ENCODE measurements at places on chromosomes 12 and 14.

- no peak for DNase-seq
Measured at GRCh38 chr14:24844011-24844410, 205.9 kb downstream of the STXBP6 start.

DNA sequence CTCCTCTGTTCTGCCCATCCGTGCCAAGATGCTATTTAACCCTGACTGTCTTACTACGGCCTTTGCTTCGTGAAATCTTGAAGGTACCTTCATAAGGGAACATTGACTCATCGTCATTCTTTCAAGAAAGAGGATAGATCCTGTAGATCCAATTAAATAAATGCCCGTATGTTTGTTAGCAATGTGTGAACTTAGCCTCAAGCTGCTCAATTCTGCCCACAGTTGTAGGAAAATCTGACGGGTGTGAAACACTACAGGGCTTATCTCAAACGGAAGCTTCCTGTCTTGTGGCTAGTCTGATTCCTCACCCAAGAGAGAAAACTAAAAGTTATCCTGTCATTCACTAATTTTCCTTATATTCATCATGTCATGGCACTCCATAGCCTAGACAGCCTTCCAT lies 168.0 kb upstream of the TBX3 start:
- no peak for DNase-seq

DNA sequence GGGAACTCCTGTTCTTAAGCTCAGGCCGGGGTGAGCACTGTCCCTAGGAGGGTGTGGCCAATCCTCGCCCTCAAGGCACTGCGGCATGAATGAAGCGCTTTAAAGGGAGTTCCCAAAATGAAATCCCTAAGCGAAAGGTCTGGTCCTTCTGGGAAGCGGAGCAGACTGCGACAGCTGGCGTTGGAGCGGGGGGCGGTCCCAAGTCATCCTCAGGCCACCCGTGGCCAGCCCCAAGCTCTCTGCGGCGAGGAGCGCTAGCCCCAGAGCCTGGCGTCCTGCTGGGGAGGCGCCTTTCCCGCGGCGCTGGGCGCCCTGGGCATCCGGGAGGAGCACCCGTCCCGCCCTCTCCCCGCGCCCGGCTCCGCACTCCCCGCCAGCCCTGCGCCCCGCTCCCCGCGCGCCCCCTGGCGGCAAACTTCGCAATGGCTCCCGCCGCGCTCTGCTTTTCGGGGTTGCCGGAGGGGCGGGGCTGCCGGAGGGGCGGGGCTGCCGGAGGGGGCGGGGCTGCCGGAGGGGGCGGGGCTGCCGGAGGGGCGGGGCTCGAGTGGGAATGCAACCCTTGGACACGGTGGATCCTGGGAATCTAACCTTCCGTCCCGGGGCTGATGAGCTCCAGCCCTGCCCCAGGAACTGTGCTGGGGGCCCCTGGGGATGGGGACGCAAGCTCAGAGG lies 25.4 kb downstream of the ZBTB42 start:
- peak; percentile 93 for DNase-seq

DNA sequence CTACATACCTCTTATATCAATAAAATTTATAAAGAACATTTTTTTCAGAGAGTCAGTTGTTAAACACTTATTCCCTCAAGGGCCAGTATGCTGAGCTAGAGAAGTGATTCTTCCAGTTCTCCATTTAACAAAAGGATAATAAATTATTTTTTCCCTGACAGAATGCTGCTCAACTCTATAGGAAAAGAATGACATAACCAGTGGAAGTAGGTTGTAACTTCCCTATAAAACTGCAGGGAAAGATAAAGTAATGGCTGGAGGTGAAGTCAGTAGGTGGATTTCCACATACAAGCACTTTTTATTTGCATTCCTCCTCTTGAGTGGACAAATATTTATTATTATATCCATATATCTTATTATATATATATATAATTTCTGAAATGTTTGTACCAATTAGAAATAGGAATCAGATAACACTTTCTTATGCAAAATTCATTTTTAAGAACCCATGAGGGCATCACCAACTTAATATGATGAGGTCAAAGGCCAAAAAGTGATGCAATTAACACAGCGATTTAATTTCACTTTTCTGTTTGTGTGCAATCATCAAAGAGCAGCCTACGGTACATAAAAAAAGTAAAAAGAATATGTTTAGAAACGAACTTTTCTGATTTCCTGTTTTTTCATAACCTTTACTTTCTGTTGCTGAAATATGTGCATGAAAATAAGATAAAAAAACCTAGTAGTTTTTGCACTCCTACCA lies 175.3 kb downstream of the PRKD1 start:
- DNase-seq: no peak

- DNase-seq: no peak
Measured at GRCh38 chr14:104550340-104550860, 29.2 kb upstream of the C14orf180 start.

- DNase-seq: no peak
Measured at GRCh38 chr12:47832263-47832933, 12.7 kb upstream of the HDAC7 start.

DNA sequence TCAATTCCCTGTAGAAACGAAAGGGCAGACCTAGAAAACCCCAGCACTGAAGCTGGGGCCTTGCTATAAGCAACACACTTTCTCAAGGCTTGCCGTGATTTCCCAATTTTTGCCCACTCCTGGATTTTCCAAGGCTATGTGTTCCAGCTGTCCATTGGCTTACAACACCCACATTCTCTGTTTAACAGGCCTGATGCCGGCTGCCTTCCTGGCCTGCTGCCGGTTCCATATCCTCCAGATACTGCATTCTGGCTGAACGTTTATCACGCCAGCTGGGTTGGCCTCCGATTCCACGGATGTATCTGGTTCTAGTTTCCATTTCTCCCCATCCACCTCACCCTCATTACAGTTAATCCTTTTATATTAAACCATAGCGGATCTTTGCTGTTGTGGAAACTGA lies 2.0 kb upstream of the PCNX1 start:
- no peak for DNase-seq

GRCh38 chr12:116534311-116535121 lies 24.7 kb upstream of the MAP1LC3B2 start:
- no peak for DNase-seq

- DNase-seq: no peak
Measured at GRCh38 chr14:24605435-24606190, 3.9 kb downstream of the GZMH start.

DNA sequence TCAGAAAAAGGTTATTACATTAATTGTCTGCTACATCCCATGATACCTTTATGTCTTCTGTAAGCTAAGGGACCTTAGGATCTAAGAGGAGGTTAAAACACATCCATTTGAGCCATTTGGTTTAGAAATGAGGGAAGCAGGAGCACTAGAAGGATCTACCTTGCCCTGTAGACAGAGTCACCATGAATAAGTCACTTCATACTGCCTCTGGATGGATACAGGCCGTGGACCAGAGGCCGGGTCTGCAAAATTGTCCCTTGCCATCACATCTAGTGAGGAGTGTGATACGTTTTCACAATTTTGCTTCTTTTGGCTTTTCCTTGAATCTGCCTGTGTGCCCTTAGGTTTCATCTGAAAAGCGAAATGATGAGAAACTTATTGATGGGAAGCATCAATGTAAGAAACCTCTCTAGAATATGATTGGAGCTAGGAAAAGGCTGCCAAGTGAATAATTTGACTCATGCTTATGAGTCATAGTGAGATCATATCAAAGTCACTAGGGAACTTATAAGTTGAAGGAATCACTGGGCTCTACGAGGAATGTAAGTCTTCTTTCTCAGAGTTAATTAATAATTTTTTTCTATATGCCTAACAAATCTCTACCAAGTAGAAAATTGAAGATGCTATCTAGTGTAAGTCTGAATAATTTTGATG lies 10.8 kb downstream of the GLRX5 start:
- no peak for DNase-seq

DNA sequence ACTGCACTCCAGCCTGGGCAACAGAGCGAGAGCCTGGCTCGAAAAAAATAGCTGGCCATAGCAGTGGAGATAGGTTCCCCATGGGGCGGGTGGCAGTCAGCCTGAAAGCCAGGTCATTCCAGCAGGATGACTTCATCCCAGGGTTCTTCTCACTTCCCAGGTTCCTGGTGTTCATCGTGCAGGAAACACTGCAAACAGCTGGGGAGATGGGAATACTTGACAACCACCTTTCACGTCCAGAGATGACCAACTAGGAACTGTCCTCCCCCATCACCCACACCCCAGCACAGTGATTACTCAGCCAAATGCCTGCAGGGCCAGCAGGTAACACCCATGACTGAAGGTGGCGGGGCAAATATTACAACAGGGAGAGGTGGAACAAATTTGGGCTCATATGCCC lies 1.7 kb downstream of the VSIG10 start:
- DNase-seq: no peak

- DNase-seq: no peak
Measured at GRCh38 chr12:50072198-50072907, 12.8 kb upstream of the SMARCD1 start.

GRCh38 chr12:54555670-54556257 lies 6.4 kb downstream of the PDE1B start:
- DNase-seq: no peak

DNA sequence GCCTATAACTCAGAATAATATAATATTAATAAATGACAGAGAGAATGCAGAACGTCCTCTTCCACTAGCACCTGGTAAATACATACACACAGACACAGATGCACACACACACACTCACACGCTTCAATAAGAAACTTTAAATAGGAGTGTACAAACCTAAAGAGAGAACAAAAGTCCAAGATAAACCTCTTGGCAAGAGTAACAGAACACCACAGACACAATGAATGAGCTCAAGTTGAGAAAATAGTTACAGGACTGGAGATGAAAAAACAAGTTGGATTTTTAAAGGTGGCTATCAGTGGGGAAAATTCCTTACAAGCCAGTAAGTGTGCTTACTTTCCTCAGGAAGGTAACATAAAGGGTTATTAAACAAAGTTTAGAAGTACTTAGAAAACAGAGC lies 35.2 kb downstream of the CRY1 start:
- DNase-seq: no peak

DNA sequence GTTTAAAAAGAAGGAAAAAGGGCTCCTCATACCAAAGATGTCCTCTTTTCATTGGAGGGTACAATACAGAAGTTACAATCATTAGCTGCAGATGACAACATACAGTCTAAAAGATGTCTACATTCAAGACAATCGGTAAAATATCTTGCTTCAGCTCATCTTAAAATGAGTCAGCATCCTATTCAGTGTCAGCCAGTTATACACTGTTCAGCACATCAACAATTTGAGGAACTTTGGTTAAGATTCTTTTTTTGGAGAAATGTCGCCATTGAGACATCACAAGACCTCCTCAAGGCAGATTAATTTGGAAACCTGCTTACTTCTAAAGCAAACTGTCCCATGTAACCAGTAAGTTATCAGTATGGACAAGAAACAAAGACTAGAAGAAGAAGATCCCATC lies 100.7 kb upstream of the SLC38A4 start:
- DNase-seq: no peak

GRCh38 chr12:64461634-64462414 lies 9.9 kb downstream of the TBK1 start:
- no peak for DNase-seq

DNA sequence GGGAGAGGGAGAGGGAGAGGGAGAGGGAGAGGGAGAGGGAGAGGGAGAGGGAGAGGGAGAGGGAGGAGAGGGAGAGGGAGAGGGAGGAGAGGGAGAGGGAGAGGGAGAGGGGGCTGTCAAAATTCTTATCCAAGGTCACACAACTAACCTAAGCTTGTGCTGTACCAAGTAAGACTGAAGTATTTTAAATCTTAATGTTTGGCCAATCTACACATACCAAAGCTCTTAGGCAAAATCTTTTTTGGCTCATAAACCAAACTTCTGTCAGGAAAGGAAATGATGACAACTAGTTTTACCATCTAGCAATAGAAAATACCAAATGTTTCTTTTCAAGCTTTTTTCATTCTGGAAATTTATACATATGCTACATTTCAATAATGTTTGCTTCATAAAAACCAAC lies 33.8 kb downstream of the CCDC38 start:
- no peak for DNase-seq

DNA sequence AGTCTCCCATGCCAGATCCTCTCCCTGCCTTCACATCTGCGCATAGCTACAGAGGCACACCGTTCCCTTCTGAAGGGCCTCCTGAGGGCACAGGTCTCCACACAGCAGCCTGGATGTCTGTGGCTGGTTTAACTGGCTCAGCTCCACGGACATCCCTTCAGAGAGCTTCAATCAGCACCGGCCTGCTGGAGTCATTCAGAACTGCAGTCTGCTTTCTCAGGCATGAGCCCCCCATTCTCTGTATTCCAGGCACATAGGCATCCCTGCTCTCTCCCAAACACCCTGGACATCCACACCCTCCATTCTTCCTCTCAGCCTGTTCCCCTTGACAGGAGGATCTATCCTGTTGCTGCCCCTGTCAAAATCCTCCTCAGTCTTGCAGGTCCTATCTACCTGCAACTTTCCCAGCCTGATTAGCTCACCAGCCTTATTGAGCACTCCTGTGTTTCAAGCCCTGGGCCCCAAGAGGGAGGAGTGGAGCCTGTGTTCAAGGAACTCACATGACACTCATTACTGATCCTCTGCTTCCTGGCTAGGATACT lies 2.9 kb upstream of the DHRS2 start:
- no peak for DNase-seq

- no peak for DNase-seq
Measured at GRCh38 chr12:65568517-65568916, 255.8 kb upstream of the HMGA2 start.

- no peak for DNase-seq
Measured at GRCh38 chr12:30757316-30757715, 2.6 kb upstream of the CAPRIN2 start.

GRCh38 chr14:52351233-52352060 lies 37.3 kb downstream of the PTGER2 start:
- DNase-seq: no peak

GRCh38 chr12:92003701-92004100 lies 141.9 kb downstream of the BTG1 start:
- no peak for DNase-seq

DNA sequence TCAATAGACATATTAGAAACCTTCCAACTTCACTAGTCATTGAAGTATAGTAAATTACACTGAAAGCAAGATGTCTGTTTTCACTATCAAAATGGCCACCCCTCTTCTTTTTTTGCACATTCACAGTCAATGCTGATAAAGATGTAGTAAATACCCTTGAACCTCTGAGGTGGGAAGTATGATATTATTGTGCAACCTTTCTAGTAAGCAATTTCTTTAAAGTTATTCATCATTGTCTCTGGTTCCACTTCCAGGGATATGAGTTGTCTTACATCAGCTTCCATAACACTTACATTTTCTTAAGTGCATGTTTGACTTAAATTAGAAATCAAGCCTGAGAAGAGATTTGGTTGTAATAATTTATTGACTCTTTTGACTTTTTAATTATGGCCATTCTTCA lies 453.9 kb upstream of the MGAT4C start:
- DNase-seq: no peak

- no peak for DNase-seq
Measured at GRCh38 chr12:77131977-77132490, 66.7 kb upstream of the E2F7 start.

GRCh38 chr12:66964629-66965028 lies 285.8 kb upstream of the GRIP1 start:
- no peak for DNase-seq

- no peak for DNase-seq
Measured at GRCh38 chr14:84251411-84252115, 1278.4 kb upstream of the FLRT2 start.

- no peak for DNase-seq
Measured at GRCh38 chr14:90696720-90697119, 119.5 kb downstream of the TTC7B start.

Measured in C1 segment of cervical spinal cord (tissue), 14 donors.